Hepatocyte (in vitro differentiated cells): ENCODE measurements at places on chromosomes 1 and 21.

DNA sequence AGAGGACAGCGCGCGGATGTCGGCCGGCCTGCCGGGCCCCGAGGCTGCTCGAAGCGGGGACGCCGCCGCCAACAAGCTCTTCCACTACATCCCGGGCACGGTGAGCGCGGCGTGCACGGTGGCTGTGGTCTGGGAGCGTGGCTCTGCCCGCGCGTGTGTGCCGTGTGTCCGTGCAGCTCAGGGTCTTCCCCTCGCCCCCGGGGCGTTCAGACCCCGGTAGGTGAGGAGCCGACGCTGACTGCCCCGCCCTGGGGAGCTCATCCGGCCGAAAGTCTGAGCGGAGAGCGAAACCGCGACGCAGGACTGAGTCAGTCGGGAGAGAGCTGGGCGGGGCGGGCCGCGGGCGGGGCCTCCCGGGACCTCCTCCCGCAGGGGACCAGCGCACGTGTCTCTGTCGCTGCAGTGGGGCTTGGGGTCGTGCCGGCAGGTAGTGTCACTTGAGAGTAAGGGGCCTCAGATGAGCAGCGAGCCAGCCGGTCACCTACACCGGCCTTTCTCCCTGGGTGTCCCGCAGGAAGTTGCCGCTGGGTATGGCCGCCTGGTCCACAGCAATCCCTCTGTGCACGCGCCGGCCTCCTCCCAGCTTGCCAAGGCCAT lies 520 bp downstream of the PLEKHN1 start:
- peak; percentile 87 for DNase-seq

GRCh38 chr1:109687641-109688499 lies at the start of gene GSTM1:
TSS of gene GSTM1 (plus strand) at chr1:109687817. CDS start at chr1:109687874, 57 bp downstream.
- DNase-seq: peak; percentile 79

- peak; percentile 91 for DNase-seq
Measured at GRCh38 chr1:226061841-226062557, 517 bp upstream of the H3-3A start.

DNA sequence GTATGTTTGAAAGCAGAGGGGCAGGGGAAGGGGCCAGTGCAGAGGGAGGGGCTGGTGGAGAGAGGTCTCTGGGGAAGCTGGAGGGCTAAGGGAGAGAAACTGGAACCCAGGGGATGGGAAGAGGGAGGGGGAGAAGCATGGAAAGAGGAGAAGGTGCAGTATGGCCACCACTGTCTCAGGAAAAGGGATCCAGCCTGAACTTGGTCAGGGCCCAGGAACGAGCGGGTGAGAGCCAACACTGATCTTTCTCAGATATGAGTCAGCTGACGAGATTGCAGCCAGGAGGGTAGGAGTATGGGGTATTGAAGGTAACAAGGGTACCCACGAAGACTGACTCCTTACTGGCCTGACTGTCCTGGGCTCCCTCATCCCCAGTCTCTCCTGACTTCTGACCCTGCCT lies 18.0 kb downstream of the TIE1 start:
- DNase-seq: no peak

- peak; percentile 74 for DNase-seq
Measured at GRCh38 chr1:117093091-117093534, 28.4 kb downstream of the TRIM45 start.

DNA sequence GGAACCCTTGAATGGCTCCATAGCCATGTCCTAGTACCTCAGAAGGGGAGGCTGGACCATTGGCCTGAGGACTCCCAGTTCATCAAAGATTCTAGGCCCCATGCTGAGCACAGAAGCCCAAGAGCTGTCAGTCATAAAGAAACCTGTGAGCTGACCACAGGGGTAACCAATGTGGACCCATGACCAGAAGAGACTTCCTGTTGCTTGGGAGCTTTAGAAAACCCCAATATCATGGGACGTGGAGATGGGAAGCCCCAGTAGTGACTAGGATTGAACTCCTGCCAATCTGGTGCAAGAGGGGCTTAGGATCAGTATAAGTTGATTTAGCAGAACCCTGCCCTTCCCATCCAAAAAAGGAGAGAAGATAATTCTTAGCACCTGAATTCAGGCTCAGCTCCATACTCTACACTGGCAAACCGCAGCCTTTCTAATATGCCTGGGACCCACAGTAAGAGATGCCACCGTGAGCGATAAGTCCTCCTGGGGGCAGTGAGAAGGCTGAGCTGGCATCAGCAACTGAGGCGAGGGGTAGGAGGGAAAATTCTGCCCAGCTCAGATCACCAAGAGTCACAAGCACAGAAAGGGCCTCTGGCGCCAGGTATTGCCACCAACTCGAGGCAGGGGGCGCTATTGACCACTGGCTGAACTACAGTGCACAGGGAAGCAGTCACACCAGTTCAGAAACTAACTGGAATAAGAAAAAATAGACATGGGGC lies 108.9 kb downstream of the CAPN8 start:
- DNase-seq: peak; percentile 55

GRCh38 chr1:222225316-222225691 lies 322.6 kb downstream of the HHIPL2 start:
- no peak for DNase-seq

DNA sequence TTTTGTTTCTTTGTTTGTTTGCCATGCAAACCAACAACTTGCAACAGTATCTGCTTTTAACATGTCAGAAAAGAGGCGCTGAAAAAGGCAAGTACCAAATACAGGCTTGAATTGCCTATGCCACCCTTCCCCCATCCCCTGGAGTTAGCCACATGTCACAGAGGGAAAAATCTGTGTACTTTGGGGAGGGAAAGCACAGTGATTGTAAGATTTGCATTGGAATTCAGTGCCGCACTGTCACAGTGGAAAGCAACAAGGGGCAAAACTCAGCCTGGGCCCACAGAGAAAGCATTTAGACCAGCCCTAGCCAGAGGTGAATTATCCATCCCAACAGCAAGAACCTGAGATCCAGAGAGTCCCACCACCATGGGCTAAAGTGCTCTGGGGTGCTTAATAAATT lies 52.4 kb upstream of the ACADM start:
- DNase-seq: no peak

DNA sequence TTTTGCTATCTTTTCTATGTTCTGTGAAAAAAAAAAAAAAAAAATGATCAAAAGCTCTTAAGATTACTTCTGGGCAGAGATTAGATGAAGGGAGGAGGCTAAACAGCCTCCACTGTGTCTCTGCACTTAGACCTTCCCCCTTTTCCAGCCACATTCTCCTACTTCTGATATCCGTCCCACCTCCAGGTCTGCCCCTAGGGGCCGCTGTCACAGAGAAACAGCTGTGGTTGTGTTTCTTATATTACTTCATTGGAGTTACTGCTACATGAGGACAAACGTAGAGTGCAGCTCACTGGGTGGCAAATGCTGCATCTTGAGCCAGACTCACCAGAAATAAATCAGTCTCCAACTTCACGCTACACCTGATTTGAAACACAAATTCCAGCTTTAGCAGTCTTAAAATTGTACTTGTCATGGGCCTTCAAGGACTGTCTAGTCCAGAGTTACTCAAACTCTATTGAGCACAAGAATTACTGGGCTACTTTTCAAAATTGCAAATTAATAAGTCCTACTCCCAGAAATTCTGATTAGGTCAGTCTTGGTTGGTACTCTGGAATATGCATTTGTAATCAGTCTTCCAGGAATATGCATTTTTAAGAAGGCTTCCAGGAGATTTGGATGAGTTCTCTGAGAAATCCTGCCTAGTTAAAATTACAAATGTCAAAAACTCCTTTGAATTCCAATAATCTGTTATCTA lies 125.2 kb upstream of the PTBP2 start:
- peak; percentile 40 for DNase-seq

DNA sequence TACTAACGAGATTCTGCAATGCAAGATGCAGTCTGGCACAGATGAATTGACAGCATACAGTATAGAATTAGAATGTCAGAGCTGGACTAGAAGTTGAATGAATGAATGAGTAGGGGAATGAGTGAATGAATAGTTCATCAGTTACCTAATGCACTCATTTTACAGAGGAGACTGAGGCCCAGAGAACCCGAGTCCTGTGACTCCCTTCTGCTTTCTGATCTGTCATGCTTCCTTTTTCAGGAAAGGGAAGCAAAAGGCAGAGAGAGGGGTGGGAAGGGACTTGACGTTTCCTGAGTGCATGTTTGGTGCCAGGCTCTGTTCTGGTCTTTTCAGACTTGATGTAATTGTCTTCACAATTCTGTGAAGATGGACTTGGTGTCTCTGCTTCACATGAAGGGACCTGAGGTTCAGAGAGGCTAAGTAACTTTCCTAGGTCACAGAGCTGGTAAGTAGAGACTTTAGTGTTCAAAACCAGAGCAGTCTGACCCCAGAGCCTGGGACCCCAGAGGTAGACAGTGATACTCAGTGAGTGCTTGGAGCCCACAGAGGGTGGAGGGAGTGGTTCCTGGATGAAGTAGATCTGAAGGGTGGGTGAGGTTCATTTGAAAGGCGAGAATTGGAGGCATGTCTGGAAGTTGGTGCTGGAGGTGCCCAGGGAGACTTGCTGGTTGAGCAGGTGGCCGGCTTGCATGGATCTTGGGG lies 8.0 kb upstream of the MEX3A start:
- DNase-seq: no peak

GRCh38 chr21:16085421-16085820 lies 355.6 kb downstream of the USP25 start:
- no peak for DNase-seq

- DNase-seq: no peak
Measured at GRCh38 chr1:26354972-26355371, 1.0 kb upstream of the CRYBG2 start.

- no peak for DNase-seq
Measured at GRCh38 chr1:41766546-41766945, 152.2 kb downstream of the HIVEP3 start.

DNA sequence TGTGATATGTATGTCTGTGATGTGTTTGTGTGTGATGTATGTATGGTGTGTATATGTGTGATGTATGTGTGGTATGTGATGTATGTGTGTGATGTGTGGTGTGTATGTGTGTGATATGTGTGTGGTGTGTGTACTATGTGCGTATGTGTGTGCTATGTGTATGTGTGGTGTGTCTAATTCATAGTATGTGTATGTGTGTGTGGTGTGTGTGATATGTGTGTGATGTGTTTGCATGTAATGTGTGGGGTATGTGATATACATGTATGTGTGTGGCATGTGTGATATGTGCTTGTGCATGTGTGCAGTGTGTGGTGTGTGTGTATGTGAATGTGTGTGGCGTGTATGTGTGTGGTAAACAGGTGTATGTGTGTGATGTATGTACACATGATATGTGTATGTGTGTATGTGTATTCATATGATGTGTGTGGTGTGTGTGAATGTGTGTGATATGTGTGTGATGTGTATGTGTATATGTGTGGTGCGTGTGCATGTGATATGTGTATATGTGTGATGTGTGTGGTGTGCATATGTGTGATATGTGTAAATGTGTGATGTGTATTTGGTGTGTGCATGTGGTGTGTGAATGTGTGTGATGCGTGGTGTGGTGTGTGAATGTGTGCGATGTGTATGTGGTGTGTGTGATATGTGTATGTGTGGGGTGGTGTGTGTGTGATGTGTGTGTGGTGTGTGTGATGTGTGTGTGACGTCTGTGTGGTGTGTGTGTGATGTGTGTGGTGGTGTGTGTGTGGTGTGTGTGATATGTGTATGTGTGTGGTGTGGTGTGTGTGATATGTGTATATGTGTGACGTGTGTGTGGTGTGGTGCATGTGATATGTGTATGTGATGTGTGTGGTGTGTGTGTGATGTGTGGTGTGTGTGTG lies 8.0 kb upstream of the PCBP3 start:
- DNase-seq: no peak

DNA sequence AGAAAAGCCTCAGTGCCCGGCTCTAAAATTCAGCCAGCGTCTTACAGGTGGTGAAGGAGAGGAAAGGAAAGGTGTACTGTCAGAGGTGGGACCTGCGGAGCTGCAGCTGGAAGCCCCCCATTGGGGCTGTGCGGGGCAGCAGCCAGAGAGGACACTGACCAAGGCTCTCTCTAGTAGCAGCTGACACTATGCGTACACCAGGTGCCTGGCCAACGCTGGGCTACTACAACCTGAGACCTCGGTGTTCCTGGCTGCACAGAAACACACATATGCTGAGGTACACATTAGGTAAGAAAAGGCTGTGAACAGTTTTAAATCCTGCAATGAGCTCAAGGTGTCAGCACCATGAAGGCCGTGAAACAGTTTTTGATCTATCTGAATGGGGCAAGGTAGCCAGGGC lies 55.5 kb upstream of the EDN2 start:
- DNase-seq: no peak

DNA sequence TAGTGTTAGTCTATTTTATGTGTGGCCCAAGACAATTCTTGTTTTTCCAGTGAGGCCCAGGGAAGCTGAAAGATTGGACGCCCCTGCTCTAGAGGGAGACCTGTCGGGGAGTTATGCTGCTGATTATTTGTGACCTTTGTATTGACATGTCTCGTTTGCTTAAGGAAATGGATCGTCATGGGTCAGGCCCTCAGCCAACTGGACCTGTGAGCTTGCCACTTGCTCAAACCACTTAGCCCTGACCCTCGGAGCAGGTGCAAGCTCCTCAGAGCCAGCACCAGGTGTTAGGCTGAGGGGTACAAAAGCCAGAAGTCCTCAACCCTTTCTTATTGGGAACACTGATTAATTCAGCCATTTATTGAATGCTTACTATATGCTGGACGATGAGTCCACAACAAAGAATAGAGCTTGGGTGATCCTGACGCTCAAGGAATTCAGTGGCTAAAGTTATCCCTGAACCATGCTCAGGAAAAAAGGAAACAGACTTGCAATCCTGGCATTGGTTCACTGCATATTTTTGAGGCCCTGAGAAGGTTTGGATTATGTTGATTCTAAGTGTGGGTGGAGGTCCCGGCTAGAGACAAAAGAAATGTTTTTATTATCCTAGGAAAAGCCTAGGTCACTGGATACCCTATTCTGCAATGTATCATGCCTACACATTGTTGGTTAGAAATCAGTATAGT lies 19.0 kb downstream of the TGFB2 start:
- DNase-seq: no peak

GRCh38 chr21:45168522-45168921 lies 94.1 kb downstream of the ADARB1 start:
- no peak for DNase-seq

DNA sequence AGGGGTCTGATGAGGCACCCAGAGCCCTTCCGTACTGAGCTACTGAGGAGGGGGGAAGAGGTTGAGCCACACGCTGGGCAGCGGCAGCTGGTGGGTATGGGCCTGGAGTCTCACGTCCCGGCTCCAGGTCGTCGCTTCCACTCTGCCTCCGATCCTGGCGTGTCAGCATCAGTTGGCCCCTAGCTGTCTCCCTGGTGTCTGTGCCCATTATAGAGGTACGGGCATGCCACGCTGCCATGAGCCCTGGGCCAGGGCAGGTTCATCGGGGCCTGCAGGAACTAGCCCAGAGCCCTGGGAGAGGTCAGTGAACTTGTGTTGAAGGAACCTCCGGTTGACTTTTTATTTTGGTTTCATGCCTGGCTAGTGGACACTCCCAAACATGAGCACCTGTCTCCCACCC lies 18.2 kb downstream of the COQ8A start:
- no peak for DNase-seq

DNA sequence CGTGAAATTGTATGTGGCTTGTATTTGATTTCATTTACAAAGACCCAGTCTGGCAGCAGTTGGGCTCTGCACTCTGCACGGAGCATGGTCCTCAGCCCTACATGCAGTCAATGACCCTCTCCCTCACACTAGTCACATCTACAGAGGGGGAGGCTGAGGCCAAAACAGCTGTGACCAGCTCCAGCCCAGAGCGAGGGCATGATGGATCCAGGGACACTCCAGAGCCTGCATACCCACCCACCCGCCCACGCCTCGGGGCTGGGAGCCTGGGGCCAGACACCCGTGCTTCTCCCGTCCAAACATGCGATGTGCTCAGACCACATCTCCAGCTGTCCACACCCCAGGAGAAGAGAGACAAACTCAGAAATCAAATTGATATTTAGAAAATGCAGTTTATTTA lies 14.0 kb upstream of the PRDM16 start:
- DNase-seq: no peak
